ENCODE measurements at places on chromosomes 11 and 22. TPM values are rescaled to one million over a fixed set of nuclear protein-coding genes. Genes with fewer than 3 reads are reported as not detected.
A peak's percentile ranks its signal among the peaks of the same experiment; 100 is the strongest.

OR5P2 gene
- not detected for total RNA-seq

SFI1 gene
- 227 TPM for total RNA-seq

OR9G4 gene
- total RNA-seq: not detected

GRCh38 chr22:50621948-50622722 lies 5.8 kb downstream of the ARSA start:
- peak; percentile 60 for DNase-seq

- DNase-seq: no peak
These were observed 27.6 kb upstream of the SIK2 start for GRCh38 chr11:111574373-111575225.

DNA sequence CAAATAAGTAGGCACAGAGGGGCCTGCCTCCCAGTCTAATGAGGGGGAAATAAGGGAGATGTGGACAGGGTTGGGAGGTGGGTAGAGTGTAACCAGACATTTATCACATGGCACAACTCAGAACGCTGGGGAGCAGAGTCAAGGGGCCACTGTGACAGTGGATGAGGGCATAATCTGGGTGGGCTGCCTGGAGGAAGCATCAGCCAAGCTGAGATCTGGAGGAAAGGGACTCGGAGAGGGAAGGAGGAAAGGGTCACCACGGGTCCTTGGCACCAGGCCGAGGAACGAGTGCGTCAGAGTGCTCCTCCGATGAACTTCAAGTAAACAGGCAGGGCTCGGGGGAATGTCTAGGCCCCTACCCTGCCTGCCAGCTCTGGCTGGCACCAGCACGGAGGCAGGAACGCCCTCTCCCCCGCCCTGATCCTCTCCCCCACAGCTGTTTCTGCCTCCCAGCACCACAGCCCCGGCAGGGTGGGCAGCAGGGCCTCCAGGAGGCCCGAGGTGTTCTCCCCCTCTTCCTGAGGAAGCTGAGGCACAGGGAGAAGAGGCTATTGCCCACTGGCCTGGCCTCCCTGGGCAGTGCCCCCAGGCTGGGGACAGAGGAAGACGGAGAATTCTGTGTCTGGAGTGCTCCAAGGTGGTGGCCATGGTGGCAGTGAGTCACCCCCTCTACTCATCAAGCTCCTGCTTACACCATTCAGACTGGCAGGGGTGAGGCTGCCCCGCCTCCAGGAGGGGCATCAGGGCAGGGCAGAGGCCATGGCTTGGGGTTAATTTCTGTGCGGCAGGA lies 4.2 kb downstream of the ALDH3B1 start:
- no peak for DNase-seq

DNA sequence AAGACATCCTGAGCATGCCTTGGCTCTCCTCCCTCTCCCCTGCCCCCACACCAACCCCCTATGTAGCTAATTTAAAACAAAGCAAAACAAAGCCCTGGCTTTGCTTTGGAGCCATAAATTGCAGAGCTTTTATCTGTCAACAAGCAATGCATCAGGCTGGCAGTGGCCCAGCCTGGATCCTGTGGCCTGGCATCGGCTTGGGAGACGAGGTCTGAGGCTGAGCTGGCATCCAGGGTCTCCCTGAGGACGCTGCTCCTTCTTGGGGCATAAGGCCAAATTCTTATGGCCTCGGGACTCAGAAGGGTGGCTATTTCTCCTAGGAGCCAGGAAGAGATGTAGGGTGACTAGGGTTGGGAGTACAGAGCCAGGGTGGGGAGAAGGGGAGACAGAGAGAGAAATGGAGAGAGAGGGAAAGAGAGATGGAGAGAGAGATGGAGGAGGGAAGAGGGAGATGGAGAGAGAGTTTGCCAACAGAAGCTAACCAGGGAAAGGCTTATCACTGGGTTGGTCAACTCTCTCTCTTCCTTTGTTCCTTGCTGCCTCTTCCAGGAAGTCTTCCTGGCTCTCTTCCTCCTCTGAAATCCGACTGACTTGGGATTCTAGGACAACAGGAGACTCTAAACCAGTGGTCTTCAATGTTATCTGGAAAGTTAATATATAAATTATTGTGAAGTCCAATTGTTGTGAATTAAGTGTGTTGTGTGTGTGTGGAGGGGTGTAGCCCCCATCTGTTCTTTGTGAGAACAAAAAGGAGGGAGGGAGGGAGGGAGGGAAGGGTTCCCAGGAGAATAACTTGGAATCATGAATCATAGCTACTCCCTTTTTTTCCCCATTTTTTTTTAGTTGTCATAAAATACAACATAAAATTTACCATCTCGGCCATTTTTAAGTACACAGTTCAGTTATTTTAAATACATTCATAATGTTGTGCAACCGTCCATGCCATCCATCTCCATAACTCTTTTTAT lies 29.1 kb downstream of the TSPAN18 start:
- no peak for DNase-seq

DNA sequence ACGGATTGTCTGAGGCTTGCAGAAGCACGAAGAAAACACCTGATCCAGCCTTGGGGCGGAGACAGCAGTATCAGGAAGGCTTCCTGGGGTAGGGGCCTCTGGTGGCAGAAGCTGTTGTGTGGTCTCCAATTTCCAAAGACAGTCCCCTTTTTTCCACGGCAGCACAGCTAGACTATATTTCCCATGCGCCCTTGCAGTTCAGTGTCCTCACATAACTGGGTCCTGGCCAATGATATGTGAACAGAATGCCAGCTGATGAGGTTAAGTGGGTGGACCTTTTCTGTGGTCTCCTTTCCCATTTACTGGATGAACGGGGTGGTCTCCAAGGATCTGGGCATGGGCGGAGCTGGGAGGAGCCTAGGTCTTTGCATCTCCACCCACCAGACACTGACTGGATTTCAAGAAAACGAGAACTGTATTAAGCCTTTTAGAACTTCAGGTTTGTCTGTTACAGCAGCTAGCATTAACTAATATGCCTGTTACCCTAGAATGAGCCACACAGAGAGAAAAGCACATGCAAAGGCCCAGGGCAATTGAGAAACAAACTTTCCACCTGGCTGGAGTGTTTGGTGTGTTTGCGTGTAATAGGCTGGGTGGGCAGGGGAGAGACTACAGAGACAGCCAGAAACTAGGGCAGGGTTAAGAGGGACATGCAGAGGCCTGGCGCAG lies 6.2 kb downstream of the GAL3ST1 start:
- DNase-seq: no peak

- DNase-seq: no peak
These were observed 133.6 kb downstream of the METTL15 start for GRCh38 chr11:28241760-28242159.

DNA sequence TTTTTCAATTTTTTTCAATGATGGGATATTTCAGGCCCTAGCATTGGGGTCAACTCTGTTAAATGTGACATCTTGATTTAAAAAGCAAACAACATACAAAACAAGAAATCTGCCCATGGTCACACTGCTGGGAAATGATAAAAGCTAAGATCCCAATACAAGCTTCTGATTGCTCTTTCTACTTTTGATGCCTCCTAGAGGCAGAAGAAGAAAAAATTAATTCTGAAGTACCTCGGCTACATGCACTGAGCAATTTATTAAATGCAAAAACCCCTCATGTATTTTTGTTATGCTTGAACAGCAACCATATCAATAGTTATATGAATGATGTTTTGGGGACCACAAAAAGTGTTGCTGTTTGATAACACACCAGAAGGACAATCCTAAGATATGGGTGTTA lies 342.1 kb upstream of the NARS2 start:
- no peak for DNase-seq

Measured in activated CD4-positive, alpha-beta memory T cell treated with anti-CD3 and anti-CD28 coated beads for 36 hours (primary cell).